Activated CD4-positive, CD25-positive, alpha-beta regulatory T cell treated with anti-CD3 and anti-CD28 coated beads, Interleukin-2, amount 50 U/mL, for 24 hours (primary cell): ENCODE measurements at places on chromosomes 3 and 15.

DNA sequence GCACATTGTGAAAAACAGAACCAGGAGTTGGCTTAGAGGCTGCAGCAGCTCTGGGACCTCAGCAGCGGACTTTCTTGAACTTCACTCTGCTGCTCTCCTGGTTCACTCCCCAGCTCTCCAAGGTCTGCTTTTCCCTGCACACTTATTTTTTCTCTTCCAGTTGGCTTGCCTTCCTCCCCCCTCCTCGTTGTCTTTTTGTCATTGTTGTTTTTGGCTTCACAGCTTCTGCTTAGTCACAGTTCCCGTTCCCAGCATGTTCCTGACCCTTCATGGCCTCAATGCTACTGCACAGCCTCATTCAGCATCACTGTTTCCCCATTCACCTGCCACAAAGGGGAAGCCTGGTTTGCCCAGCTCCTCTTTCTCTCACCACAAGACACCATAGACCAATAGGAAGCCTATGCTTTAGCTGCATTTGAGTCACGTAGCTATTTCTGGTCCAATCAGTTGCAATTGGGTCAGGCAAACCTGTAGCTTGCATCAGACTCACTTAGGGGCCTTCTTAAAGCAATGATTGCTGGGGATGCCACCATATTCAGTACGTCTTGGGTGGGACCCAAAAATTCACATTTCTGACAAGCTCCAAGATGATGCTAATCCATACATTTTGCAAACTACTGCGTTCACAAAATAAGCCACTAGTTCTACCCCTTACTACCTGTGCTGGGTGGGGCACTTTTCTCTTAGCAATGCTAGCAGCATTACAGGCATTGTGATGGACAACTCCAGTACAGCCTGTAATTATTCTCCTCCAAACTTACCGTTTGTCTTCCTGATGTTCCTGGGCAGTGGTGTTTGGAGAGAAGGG lies 7.8 kb upstream of the SUMF1 start:
- ATAC-seq, result peak; percentile 63

DNA sequence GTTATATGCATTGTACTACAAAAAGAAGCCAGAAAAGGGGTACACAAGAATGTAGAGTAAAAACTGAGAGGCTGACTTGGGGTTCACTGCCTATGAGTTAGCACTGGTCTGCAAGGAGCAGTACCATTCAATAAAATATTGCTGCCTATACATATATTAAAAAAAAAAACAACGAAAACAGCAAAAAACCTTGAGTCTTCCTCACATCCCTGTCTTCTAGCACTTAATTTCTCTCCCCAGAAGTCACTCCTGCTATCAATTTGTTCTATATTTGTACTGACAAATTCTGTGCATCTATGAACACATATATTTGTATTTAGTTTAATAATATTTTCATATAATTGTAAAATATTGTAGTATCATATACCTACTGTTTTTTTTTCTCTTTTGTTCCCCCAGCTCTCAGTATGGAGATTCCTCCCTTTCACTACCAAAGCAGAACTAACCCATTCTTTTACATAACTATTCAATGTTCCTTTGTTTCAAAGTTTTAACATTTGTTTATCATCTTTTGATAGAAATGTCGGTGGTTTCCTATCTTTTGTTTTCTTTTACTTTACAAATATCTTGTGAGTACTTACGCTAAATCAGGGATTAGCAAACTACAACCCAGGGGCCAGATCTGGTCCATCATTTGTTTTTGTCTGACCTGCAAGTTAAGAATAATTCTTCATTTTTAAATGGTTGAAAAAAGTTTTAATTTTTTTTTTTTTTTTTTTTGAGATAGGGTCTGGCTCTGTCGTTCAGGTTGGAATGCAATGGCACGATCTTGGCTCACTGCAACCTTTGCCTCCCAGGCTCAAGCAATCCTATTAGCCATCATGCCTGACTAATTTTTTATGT lies 14.8 kb upstream of the FEM1B start:
- no peak for ATAC-seq

- ATAC-seq, result no peak
Observed at GRCh38 chr3:29796808-29797207, 515.9 kb downstream of the RBMS3 start.

DNA sequence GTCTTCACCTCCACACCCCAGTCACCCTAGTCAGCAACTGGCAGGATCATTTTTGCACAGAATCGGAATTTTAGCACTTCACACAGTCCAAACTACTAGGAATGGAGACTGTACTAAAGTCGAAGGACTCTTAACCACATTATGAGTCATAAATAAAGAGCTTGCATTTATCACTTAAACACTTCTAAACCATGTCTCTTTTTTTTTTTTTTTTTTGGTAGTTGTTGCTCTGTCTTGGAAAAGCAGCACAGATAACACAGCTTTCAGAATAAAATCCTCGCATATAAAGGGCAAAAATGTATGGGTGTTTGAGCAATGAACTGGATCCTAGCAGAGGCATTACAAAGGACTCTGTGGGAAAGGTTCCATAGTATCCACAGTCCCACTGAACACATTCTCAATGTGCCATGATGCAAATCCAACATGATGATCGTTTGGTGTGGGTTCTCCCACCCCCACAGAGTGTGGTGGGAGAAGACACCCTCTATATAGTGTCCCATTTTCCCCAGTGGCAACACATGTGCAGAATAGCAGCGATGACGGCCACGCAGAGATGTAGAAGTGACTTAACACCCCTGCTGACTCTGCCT lies 47.1 kb downstream of the FOXP1 start:
- ATAC-seq, result peak; percentile 30

GRCh38 chr3:52703341-52703740 lies 2.2 kb downstream of the GLT8D1 start:
- ATAC-seq, result no peak

GRCh38 chr3:33380653-33381052 lies 59.6 kb downstream of the UBP1 start:
- ATAC-seq, result no peak

GRCh38 chr3:151580591-151580990 lies 119.7 kb upstream of the IGSF10 start:
- ATAC-seq, result no peak

- ATAC-seq, result no peak
Observed at GRCh38 chr15:69987492-69988489, 109.9 kb downstream of the TLE3 start.
